ENCODE measurements at places on chromosomes 12 and 14.

DNA sequence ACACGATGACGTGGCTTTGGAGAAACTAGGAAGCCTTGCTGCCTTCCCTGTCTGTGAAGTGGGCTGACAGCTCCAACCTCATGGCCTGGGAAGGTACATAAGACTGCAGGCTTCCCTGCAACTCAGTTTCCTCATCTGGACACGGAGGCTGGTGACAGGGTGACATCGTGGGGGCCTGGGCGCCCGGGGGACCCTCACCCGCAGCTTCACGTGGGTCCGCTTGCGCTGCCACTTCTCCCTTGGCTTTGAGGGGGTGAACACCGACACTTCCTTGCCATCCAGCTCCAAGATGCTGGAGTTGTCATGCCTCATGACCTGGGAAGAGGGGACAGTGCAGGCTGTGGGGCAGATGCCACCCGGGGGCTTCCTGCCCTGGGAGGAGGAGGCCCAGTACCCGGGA lies 7.6 kb downstream of the ARL6IP4 start:
- no peak for DNase-seq

DNA sequence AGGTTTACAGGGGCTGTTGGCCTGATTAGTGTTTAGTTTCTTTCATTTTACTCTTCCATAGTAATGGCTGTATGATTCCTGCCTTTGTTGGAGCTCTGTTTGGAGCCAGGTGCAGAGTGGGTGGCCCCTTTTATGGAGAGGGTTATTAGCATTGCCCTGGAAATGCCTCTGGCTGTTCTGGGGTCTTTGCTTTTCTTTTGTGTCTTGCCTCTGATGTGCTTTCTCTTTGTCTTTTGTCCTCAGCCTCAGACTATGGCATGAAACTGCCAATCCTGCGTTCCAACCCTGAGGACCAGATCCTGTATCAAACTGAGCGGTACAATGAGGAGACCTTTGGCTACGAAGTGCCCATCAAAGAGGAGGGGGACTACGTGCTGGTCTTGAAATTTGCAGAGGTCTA lies 6.9 kb downstream of the MLEC start:
- DNase-seq = no peak

- DNase-seq = no peak
These were observed 6.4 kb upstream of the TMED10 start for GRCh38 chr14:75182821-75183220.

DNA sequence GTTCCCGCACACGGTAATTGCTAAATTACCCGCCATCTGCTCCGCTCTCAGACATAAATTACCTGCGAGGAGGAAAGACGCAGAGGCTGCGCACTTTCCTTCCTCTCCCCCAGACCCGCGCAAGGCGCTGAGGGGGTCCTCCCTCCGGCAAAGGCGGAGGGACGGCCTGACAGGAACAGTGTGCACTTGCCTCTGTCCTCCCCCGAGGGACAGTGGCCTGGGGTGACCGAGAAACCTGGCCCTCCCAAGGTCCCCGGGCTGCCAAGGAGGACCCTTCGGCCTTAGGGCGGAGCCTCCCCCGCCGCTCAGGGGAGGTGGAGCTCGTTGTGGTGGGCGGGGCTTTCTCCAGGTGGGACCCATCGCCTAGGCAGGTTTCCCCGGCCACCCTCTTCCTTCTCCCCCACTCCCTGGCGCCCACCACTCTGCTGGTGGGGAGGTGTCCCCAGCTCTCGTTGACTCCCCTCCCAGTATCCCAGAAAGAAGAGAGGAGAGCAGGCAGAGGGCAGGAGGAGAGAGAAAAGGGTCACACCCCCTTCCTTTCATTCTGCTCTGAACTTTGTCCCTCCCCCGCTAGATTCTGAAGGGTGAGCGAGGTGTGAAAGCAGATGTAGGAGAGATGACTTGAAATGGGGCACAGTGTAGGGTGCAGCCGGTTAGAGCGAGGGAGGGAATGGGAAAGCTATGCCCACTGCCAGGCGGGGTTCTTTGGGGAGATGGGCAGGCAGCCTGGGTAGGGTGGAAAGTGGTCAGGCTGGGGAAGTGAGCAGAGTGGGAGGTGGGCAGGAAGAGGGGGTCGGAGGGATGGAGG lies 11.4 kb upstream of the CALCOCO1 start:
- no peak for DNase-seq

DNA sequence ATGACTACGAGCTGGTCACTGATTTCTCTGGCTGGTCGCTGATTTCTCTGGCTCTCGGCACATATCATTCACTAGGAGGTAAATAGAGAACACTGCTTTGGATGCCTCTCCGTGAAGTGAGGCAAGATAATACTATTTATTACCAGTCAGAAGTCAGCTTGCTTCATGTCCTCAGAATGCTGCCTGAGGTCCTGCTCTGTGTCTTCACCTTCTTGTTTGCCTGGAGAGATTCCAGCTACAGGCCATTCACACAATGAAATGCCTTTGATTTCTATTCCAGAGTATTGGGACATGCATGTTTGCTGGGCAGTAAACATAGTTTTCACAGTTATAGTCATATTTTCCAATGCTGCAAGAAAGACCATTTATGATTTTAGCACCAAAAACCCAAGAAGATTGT lies 106.7 kb downstream of the AEBP2 start:
- no peak for DNase-seq

GRCh38 chr12:53093777-53094393 lies 3.6 kb upstream of the IGFBP6 start:
- no peak for DNase-seq

GRCh38 chr12:3520711-3521110 lies 29.7 kb downstream of the PRMT8 start:
- DNase-seq = no peak

GRCh38 chr14:30607156-30607780 lies 14.9 kb upstream of the SCFD1 start:
- DNase-seq = no peak

GRCh38 chr14:35747379-35747778 lies 61.7 kb downstream of the RALGAPA1 start:
- no peak for DNase-seq

GRCh38 chr12:32273712-32274111 lies 125.6 kb upstream of the FGD4 start:
- no peak for DNase-seq

GRCh38 chr12:65022421-65022820 lies 98.7 kb downstream of the WIF1 start:
- DNase-seq = no peak

- DNase-seq = no peak
These were observed 96.1 kb downstream of the IPO8 start for GRCh38 chr12:30599608-30600007.

DNA sequence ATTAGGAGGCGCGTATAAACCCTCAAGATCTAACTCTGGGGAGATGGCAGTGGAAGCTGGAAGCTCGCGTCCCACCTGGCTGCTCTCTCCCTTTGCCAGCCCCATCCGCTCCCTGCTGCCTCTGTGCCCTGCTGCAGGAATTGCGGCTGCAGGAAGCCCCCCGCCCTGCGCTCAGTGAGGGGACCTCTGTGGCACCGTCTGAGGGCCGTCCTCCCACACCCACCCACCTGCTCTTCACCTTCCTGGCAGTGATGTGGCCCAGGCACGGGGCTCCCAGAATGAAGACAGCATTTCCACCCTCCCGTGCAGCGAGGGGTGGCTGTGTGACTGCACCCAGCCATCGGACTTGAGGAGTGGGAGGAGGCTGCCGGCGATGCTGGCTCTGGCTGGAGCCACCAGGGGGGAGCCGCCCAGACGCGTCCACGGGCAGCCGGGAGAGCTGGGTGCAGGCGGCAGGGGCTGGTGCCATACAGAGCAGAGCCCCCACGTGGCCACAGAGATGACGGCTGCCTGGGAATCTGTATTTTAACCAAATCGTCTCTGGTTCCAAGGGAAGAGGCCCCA lies 28.3 kb upstream of the GALNT9 start:
- no peak for DNase-seq

DNA sequence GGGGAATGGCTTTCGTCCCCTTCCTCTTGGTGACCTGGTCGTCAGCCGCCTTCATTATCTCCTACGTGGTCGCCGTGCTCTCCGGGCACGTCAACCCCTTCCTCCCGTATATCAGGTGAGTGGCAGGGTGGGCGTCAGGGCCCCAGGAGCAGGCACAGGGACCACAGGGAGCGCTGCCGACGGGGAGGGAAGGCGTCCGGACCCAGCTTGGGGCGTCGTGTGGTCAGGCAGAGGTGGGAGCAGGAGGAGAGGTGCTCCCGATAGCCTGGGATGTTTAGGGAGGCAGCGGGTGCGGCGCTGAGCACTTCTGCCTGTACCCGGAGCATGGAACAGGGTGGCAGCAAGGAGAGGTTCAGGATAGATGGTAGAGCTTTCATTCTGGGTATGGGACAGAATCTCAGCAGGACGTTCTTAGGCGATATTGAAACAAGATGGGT lies 444 bp downstream of the DRAM1 start:
- DNase-seq = no peak

- DNase-seq = no peak
These were observed 341.2 kb downstream of the NPAS3 start for GRCh38 chr14:33279865-33280264.

- no peak for DNase-seq
These were observed 34.5 kb downstream of the IPO8 start for GRCh38 chr12:30661210-30661609.

DNA sequence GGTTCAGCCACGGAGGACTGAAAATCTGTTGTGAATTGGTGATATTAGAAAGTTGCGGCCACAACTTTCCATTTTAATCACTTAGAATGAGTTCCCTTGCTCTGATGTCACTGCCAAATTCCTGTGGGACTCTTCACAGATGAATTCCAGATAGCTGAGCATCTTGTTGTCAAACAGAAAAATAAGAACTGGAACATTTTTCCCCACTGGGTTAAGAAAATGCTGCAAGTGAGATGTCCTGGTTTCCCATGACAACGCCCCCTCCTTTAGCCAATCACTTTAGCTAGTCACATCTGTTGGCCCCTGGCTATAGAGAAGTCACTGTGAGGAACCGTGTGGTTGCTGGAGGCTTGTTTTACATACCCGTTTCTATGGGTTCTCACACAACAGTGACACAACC lies 135.9 kb downstream of the KTN1 start:
- DNase-seq = no peak
